ENCODE measurements at places on chromosomes 11 and 22.

GRCh38 chr11:115963156-115963555, 458.9 kb upstream of the CADM1 start:
- no peak for DNase-seq

- peak; percentile 91 for DNase-seq
Observed at GRCh38 chr11:47269829-47270305, at the start of gene MADD. TSS of gene MADD (plus strand) at chr11:47270133.

- DNase-seq, result no peak
Observed at GRCh38 chr11:30358536-30358935, 35.6 kb downstream of the ARL14EP start.

- no peak for DNase-seq
Observed at GRCh38 chr11:27412192-27412691, 49.2 kb upstream of the CCDC34 start.

DNA sequence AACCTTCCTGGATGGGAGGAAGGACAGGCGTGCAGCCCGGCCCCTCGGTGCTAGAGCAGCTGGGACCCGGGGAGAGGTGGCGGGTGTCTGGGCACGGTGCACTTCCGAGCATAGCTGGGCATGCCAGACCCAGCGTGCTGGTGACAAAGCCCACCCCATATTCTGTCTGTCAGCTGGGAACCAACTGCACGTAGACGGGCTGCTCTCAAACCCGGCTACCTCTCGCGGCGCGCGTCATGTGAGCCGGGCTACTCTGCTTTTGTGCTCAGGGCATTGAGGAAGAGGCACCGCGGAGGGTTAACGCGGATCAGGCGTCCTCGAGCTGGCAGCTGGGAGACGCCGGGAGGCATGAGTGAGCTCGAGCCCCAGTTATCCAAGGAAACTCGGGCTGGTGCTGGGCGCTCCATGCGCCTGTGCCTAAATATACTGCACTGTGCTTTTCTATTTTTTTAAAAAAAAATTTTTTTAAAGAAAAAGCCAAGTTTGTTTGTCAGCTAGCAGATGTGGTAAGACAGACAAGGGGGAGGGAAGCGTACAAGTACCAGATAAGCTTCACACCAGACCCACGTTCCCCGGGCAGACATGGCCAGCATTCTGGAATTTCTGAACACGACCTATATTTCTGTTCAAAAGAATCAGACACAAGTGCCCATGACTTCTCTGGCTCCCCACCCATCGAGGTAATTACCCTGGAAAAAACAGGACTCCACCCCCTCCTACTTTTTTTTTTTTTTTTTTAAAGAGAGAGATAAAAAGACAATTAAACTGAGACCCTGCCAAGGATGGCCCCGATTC, 425.6 kb downstream of the SHANK2 start:
- no peak for DNase-seq

GRCh38 chr11:78039919-78040671, 17.0 kb upstream of the KCTD14 start:
- DNase-seq, result no peak

DNA sequence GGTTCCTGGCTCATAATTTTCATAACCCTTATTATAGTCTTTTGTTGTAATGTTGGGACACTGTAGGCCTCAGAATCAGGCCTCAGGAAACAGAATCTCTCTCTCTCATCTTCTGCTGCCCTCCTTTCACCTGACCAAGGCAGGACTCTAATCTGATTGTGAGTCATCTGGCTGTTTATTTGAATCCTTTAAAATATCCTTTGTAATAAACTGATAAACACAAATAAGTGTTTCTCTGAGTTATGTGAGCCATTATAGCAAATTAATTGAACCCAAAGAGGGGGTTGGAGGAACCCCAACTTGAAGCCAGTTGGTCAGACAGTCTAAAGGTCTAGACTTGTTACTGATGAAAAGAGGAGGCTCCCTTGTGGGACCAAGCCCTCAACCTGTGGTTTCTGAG, 30.6 kb downstream of the ACER3 start:
- DNase-seq, result no peak

GRCh38 chr11:12864316-12865156, 144.6 kb upstream of the RASSF10 start:
- no peak for DNase-seq

DNA sequence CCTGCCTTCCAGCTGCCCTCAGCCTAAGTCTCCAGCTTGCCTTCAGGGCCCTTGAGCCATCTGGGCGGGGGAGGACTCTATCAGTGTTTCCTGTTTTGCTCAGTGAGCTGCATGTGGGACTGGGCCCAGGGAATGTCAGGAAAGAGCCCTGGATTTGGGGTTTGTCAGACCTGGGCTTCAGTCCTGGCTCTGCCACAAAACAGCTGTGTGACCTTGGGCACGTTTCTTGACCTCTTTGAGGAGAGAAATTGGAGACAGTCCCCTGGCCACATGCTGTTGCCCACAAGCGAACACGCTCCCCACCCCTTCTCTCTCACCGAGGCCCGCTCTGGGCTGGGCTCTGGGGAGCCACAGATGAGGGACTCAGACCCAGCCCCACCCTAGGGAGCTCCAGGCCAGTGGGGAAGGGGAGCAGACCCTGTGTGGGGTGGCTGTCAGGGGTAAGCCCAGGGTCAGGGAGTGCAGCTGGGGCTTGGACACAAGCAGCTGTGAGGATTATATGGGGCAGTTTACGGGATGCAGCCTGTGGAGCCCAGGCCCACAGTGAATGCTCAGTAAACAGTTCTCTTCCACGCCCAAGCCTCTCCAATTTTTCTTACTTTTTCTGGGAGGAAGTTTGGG, 12.3 kb downstream of the MYO7A start:
- no peak for DNase-seq

GRCh38 chr11:132846075-132846474, 686.2 kb downstream of the OPCML start:
- DNase-seq, result no peak
